T-helper 17 cell (primary cell): ENCODE measurements at places on chromosomes 16 and 17. TPM values are rescaled to one million over a fixed set of nuclear protein-coding genes. Genes with fewer than 3 reads are reported as not detected.

GRCh38 chr17:78323826-78324390 lies 36.0 kb downstream of the SOCS3 start:
- DNase-seq: no peak

DNA sequence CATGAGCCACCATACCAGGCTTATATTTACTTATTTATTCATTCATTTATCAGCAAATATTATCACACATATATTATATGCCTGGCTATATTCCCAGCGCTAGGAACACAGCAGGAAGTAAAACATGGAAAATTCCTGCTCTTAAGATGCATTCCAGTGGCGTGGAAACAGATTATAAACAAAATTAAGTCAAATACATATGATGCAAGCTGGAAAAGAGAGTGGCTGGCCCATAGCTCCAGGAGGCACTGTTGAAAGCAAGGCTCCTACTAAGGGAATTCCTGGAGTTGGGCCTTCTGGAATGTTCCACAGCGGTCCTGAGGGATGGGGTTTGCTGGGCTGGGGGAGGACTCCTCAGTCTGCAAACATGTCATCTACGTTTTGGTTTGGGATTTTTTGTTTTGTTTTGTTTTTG lies 18.4 kb downstream of the ADCY9 start:
- DNase-seq: no peak

DNA sequence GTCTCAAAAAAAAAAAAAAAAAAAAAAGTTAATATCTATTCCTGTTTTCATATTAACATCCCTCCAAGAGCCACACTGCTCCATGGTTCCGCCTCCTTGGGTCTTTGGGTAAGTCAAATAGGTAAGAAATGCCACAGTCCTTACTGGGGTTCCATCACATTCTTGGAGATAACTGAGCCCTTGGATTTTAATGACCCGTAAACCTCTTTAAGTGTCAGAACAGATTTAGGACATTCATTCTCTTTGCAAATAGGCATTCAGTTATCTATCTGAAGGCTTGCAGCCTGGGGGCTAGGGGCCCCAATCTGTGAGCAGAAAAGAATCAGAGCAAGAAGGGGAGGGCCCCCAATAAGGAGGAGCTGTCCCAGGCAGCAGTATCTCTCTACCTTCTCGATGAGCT lies 28.0 kb downstream of the MYH13 start:
- DNase-seq: no peak

GRCh38 chr16:57473176-57473840 lies 10.8 kb downstream of the POLR2C start:
- DNase-seq: no peak

DNA sequence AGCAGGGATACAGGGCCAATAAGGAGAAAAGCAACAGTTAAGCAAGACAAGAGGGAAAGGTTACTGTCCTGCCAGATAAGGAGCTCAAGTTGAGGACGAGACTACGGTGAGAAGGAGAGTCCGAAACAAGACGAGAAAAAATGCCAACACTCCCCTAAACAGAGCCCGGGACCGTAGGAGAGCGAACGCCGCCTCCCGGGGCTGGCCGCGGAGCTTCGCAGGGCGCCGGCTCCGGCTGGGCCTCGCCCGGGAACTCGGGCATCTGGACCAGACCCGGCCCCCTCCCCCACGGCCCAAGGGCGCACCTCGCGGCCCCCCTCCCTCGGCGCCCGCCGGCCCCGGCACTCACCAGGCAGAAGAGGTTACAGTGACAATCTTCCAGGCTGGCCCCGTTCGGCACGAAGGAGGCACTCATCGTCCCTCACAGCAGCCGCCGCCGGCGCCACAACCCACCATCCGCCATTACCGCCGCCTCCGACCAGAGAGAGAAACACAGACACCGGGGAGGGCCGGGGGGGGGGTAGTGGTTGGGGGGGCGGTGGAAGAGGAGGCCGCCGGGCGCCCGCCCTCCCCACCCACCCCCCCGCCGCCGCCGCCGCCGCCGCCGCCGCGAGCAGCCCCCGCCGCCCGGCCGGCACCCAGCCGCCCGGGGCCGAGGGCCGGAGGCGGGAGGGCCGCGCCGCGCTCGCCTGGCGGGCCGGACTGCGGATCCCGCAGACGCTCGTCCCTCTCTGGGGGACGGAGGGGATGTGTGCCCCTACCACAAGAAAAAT lies at the start of gene MED13:
Gene MED13 (minus strand): TSS at position 488 of the 773 bp plus-strand sequence. CDS start 73 bp downstream, at position 415.
- DNase-seq: peak; percentile 51

DNA sequence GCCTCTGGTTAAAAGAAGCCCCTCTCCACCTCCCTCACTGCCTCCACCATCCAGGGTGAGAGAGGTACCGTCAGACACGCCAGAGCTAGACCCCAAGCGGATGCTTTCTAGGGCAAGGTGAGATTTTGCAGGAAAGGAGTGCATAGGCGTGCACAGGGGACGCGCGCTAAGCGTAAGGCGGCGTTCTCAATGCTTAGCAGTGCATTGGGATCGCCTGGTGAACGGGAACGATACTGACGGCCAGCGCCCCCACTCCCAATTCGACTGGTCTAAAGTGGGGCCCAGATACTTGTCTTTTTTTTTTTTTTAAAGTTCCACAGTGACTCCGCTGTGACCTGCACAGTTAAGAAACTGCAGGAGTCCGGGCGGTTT lies 57.9 kb upstream of the CREBBP start:
- no peak for DNase-seq

GRCh38 chr16:27315333-27316037 lies 1.7 kb downstream of the IL4R start:
- DNase-seq: peak; percentile 27

GRCh38 chr16:47413041-47413440 lies 47.8 kb downstream of the ITFG1 start:
- DNase-seq: no peak

GRCh38 chr16:85364323-85365040 lies 248.6 kb upstream of the GSE1 start:
- DNase-seq: no peak

- DNase-seq: no peak
Measured at GRCh38 chr17:67633751-67634211, 84.0 kb upstream of the NOL11 start.

DNA sequence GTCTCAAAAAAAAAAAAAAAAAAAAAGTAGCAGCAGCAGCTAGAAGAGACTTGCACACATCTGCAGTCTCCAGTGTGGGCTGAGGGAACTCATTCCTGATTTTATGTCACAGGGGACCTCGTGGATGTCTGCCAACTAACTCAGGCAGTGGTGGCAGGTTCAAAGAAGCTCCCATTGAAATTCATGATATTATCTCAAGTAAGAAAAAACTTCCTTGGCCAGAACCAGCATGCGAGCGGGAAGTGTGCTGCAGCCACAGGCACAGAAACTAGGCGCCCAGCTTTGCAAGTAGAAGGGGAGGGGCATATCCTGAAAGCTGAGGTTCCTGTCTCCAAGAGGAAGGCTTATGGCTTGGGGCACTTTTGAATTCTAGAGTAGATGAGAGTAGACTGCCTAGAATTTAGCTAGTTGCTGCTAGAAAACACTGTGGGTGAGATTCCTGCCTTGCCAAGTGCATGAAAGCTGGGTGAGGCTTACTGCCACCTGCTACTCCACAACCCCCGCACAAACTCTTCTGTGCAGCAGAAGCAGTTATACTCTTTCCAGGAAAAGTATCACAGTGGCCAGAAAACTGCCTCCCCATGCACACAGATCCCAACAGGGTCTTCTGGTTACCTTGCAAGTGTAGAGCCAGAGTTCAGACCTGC lies 603.8 kb upstream of the CA10 start:
- no peak for DNase-seq

- no peak for DNase-seq
Measured at GRCh38 chr16:8867932-8868415, 832 bp downstream of the CARHSP1 start.

SLC13A2 gene
- total RNA-seq: not detected

CCL16 gene
- total RNA-seq: not detected

SMPD3 gene
- total RNA-seq: 0.70 TPM

BIRC5 gene
- total RNA-seq: 0.44 TPM

AGRP gene
- total RNA-seq: not detected

BEAN1 gene
- not detected for total RNA-seq
